Cerebellum (tissue), 4 donors: ENCODE measurements at places on chromosomes 3 and 15.

- no peak for DNase-seq
These were observed 33.9 kb upstream of the CDCP1 start for GRCh38 chr3:45180051-45180450.

DNA sequence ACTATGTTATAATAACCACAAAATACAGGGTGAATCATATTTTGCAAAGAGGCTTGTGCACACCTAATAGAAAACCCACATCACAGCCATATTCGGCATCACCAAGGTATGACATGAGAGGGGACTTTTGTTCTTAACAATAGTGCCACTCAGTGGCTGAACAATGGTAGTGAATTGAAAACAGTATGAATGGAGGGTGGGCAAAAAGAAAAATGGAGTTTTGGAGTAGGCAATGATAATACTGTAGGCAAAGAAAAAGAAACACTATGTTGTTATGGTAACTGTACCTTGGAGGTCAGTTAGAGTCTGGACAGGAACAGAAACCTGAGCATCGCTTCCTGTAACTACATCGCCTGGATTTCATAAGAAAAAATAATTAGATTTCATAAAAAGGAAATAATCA, 348.6 kb downstream of the PLCL2 start:
- peak; percentile 63 for DNase-seq

- DNase-seq, result no peak
These were observed 922.9 kb downstream of the SI start for GRCh38 chr3:164155400-164155799.

DNA sequence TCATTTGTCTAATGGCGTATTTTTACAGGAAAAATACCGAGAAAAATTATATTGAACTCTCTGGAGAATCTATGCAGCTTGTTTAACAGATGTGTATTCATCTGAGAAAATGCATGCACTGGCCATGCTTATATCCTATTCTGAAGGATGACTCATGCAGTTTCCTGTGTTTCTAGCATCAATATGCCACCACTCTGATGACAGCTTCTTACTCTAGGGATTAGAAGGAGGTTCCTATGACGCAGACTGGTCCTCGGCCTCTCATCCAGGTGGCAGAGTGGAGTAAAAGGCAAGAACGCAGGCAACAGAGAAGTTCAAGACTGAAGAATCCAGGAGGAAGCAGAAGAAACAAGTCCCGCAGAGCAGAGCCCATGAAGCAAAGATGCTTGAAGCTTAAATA, 910.0 kb upstream of the ROBO1 start:
- DNase-seq, result no peak

DNA sequence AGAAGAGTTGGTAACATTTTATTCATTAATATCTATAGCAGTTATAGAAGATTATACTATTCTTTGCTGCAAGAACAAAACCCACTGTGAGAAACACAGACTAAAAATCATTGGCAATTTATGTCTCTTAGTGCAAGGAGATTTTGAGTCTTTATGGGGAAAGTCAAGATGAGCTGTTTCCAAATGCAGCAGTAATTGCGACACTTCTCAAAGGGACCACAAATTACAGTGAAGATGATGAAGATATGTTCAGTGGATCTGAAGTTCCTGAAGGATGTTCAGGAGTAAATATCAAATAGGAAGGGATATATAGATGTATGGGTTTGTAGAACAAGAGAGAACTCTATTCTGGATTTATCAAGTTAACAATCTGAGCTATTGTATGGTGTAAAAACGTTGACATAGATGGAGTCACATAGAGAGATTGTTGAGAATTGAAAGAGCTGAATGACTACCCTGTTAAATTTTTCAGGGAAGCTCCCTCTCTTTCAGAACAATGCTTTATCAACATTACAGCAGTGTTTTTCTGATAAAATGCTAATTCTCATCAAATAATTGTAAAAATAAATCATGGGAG, 71.8 kb downstream of the DTWD1 start:
- no peak for DNase-seq

DNA sequence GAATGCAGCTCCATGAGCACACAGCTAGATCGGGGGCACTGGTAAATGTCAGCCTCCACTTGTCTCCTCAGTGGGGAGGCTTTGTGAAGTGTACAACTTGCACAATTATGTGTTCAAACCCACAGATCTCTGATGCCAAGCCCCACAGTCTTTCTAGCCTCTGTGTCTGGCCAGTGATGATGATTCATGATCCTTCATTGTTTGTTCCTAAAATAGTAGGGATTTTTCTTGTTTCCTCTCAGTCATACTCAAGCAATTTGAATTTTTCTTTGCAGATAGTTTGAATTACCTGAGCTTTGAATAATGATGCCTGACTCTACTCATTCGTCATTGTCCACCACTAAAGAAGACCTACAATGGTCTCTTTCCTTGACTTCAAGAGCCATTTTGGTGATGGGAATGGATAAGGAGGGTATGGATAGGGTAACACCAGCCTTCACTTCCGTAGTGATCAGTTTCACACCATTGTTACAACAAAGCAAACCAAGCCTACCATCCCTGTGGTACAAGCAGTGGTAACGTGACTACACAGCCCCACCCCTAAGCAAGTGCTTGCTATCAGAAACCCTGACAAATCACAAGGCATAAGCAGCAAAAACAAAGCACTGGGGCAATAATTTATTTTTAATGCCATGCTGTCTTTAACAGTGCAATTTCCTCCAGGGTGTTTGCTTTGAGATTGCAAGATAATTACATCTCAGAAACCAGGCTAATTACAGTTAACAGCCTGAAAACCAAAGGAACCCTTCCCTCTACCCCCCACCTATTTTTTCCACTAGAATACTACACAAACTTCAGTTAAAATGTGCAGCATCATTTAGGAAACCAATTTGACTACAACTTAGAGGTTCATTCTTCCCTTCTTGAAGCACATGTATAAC, 114.1 kb upstream of the PPP2R3A start:
- DNase-seq, result no peak

GRCh38 chr3:194598771-194599557, 34.3 kb downstream of the TMEM44 start:
- DNase-seq, result no peak

DNA sequence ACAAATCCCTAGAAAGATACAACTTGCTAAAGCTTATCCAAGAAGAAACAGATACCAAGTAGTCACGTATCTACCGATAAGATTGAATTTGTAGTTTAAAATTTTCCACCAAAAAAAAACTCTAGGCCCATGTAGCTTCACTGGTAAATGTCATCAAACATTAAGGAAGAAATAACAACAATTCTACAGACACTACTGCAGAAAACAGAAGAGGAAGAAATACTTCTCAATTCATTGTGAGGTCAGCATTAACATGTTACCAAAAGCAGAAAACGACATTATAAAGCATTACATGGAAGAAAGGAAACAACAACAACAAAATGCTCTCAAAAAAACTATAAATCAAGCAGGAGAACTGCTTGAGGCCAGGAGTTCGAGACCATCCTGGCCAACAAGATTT, 27.5 kb upstream of the TM4SF19 start:
- no peak for DNase-seq

- DNase-seq, result no peak
These were observed 9.2 kb downstream of the SH2D7 start for GRCh38 chr15:78101423-78102105.

- DNase-seq, result no peak
These were observed 77.2 kb downstream of the CADPS start for GRCh38 chr3:62798000-62798399.

- DNase-seq, result peak; percentile 26
These were observed 13.0 kb downstream of the TGM5 start for GRCh38 chr15:43253431-43254403.

DNA sequence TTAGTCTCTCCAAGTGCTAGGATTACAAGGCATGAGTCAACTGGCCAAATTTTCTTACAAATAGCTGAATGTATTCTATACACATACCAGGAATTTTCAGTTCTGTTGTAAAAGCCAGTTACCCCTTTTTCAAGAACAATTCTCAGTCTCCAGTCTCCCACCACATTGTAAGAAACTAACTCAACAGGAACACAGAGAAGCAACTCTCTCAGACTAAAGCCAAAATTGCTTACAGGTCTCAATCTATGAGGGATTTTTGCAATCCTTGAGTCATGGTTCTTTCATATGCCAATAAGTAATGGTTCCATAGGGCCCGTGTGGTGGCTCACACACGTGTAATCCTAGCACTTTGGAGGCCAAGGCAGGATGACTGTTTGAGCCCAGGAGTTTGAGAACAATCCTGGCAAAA, 8.5 kb downstream of the IP6K2 start:
- DNase-seq, result no peak

GRCh38 chr3:20145874-20146273, 40.1 kb downstream of the SGO1 start:
- no peak for DNase-seq

GRCh38 chr3:57596495-57597126, 533 bp downstream of the ARF4 start:
- DNase-seq, result peak; percentile 51

- DNase-seq, result no peak
These were observed 10.1 kb downstream of the CLDND1 start for GRCh38 chr3:98512576-98512975.

GRCh38 chr3:169362868-169363267, 300.6 kb downstream of the MECOM start:
- no peak for DNase-seq

DNA sequence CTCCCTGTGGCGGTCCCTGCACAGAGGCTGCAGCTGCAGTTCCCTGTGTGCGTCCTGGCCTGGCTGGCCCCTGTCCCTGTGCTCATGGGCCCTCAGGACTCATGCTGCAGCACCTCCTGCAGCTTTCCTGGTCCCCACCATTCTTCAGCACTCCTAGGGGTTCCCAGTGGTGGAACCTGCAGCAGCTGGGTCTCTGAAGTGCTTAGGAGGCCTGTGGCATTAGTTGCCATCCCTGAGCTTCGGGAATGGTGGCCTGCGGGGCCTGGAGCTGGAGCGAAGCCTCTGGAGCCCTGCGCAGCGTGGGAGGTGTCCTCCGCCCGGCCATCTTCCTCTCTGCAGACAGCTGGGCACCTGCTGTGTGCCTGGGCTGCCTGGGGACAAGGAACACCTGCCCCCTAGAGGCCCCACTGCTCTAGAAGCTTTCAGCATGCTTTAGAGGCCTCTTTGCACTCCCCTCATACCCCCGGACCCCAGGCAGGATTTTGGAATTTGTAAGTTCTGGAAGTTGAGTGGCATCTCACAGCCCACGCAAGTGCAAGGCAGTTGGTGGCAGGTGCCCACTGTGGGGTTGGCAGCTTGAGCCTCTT, 13.1 kb downstream of the PLXNA1 start:
- DNase-seq, result no peak

DNA sequence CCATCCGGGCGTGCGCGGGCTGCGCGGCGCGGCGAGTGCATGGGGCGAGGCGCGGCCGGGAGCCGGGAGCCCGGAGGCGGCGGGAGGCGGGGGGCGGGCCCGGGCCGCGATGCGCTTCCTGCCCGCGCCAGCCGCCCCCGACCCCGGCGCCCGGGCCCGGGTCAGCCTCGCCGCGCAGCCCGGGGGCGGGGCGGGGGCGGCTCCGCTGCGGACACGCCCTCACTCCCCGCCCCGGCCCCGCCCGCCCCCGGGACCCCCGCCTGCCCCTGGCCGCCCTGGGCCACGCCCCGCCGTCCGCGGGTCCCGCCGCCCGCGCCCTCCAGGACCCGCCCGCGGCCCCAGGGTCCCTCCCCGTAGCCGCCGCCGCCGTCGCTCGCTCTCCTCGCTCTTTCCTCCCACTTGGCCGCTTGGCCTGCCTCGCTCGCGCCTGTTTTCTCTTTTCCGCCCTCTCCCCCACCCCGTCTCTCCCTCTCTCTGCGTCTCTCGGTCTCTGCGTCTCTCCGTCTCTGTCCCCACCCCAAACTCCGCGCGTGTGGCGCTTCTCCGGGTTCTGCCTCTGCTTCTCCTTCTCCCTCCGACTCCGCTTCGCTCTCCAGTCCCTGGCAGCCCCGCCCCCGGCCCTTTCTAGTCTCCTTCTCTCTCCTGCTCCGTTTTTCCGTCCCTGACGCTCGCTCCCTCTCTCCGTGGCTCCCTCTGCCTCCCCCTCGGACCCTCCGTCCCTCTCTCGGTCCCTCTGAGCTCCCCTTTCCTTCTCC, at the start of gene PLXND1:
PLXND1 (minus strand) TSS at position 41 of the 755 bp plus-strand sequence; CDS start at position 4, 37 bp downstream.
- peak; percentile 43 for DNase-seq

GRCh38 chr15:35168464-35168863, 83.4 kb upstream of the NANOGP8 start:
- no peak for DNase-seq

DNA sequence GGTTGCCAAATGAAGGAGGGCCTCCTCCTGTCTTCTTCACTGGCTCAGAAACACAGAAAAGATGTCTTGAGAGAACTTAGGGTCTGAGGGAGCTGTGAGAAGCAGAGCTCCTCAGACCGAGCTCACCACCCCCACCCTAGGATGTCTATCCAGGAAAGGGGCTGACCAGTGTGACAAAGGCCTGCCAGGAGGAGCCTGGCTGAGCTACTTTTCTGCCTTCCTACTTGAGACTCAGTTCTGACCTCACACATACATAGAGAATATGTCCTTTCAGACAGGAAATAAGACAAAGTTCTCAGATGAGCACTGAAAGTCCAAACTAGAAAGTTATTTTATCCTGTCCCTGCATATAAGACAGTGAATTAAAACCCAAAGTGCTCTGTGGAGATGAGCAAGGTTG, 54.5 kb downstream of the KIF9 start:
- DNase-seq, result no peak

GRCh38 chr15:88113613-88114308, 142.8 kb downstream of the NTRK3 start:
- DNase-seq, result no peak

GRCh38 chr3:130918328-130918727, 24.4 kb downstream of the ATP2C1 start:
- no peak for DNase-seq

- no peak for DNase-seq
These were observed 3.8 kb upstream of the GATA2 start for GRCh38 chr3:128496602-128497304.

GRCh38 chr3:135788146-135788545, 177.4 kb upstream of the PPP2R3A start:
- DNase-seq, result no peak

- DNase-seq, result no peak
These were observed 26.2 kb upstream of the ANXA2 start for GRCh38 chr15:60424006-60424405.

DNA sequence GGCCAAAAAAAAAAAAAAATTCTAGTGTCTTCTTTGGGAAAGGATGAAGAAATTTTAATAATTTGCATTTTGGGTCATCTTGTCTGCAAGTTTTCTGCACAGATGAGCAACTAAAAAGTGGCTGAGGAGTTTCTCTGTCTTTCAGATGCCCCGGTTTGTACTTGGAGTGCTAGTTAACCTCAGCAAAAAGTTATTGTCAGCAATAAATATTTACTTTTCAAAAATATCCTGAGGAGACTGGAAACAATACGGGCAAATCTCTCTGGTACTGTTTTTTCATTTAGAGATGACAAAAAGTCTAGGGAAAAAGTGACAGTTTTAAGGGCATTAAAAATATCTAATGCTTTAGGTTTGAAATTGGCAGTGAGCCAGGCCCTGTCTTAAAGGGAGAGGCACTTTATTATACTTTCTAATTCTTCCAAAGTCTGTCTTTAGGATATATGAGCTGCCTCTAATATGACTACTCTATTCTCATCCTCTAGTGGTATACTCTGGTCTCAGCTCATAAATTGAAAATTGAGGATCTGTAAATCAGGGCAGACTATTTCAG, 436.0 kb upstream of the NR2F2 start:
- DNase-seq, result no peak

GRCh38 chr3:59247402-59247841, 197.6 kb upstream of the CFAP20DC start:
- no peak for DNase-seq
